Mucosa of gallbladder (tissue), 1 donor: ENCODE measurements at places on chromosomes 5 and 9.

GRCh38 chr9:15942831-15943424 lies 390.1 kb downstream of the CCDC171 start:
- no peak for DNase-seq

DNA sequence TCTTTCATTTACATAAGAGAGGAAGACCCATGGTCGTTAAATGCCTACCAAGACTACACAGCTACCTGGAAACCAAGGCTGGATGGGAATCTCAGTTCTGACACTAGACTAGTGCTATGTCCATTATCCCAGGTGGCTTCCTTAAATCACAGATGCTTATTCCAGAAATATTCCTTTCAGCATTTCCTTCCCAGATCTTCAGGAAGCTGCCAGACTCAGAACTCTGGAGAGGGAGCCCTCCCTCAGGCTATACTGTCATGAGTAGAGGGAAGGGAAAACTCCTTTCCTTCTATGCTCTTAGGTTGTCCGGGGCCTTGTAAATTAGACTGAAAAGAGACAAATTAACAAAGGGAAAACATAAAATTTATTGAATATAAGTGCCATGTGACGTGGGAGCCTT lies 20.8 kb downstream of the FREM1 start:
- no peak for DNase-seq

GRCh38 chr9:34419716-34420504 lies 38.5 kb downstream of the FAM219A start:
- DNase-seq = no peak

DNA sequence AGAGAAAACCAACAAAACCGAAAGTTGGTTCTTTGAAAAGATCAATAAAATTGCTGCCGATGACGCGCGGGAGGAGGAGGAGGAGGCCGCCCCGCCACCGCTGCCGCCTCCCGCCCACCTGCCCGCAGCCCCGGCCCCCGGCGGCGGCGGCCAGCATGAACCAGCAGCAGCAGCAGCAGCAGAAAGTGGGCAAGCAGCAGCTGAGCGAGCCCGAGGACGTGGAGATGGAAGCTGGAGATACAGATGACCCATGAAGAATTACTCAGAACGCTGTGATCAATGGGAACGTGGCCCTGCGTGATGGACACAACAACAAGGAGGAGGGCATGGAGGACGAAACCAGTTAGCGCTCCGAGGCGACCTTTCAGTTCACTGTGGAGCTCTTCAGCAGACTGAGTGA lies 53.9 kb upstream of the EFNA5 start:
- no peak for DNase-seq

- peak; percentile 62 for DNase-seq
Measured at GRCh38 chr9:84139296-84140070, 158.9 kb downstream of the RMI1 start.

DNA sequence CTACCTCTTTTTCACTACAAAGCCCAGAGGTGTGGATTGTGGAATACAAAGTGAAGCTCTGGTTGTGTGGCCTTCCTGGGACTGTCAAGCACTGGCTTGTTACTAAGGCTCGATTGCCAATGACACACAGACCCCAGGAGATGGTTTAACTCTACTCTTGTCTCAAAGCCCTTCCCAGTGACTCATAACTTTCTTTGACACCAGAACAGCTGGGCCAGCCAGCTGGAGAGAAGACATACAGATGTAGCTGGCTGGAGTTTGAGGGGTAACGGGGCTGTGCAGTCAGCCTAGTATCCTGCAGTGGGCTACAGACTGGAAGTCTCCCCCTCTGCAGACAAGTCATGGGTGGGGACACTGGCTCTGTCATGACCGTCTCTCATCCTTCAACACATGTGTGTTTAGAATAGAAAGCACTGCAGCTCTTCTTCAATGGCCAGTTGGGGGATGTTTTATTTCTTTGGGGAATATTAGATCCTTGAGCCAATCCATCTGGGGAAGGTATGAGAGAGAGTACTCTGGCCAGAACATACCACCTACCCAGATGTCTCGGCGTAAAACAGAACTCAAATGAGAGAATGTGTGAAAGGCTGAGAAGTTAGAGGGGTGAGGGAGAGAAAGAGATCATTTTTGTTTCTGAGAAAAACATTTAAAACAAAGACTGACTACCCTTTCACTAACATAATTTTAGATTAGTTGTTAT lies 53.3 kb downstream of the SEMA6A start:
- no peak for DNase-seq

DNA sequence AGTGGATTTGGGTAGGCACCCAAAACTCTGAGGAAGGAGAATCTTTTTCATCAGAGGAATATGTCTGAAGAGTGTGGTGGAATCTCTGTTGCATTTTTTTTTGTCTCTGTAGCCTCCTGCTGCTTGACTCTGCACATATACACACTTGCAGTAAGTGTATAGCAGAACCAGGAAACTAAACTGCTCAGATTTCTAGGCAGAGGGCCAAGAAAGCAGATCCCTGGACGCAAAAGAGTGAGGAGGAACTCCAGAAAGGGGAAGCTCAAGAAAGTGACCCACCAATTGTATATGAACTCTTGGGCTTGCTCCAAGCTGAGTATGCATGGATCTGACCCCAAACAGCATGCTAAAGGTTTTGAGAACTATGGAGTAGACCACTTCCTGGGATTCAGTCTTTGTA lies 181.8 kb downstream of the GADD45G start:
- peak; percentile 61 for DNase-seq

GRCh38 chr9:99262949-99263418 lies 40.9 kb downstream of the SEC61B start:
- no peak for DNase-seq

DNA sequence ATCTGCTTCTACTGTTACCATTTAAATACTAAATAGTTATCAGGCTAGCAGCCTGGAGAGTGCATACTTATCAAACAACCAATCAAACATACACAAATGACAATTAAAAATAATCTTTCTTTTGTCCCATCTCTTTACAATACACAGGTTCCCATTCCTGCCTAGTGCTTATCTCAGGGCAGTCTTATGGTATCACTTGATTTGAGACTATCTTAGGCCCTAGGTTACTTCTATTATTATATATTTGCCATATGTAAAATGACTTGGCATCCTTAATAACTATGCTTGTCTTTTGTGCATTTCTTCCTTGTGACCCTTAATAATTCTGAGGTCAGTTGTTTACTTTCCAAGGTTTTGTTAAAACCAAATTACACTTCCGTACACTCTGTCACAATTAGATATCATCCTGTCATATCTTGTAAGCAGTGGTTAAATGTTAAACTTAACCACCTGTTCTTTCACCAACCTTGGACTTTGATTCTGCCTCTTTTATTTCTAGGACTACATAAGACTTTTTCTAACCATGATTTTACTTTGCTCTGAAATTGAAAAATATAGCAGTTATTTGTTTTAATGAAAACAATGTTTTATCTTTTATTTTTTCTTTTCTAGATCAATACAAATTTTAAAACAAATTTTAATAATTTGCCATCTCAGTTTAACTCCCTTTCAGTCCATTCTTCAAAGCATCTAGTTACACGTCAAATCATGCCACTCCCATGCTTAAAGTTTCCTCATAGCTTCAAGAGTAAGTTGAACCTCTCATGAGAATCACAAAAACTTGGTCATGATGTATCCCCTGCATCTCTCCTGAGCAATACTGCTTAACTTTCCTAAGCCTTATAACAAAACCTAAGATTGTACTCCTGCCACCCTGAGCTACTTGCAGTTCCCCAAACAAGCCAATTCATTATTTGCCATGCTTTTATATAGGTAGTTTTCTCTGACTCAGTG lies 281.3 kb downstream of the HCN1 start:
- no peak for DNase-seq

GRCh38 chr9:129557192-129558036 lies 63.5 kb downstream of the C9orf50 start:
- peak; percentile 44 for DNase-seq

- no peak for DNase-seq
Measured at GRCh38 chr5:67537439-67538148, 341.0 kb upstream of the CD180 start.

DNA sequence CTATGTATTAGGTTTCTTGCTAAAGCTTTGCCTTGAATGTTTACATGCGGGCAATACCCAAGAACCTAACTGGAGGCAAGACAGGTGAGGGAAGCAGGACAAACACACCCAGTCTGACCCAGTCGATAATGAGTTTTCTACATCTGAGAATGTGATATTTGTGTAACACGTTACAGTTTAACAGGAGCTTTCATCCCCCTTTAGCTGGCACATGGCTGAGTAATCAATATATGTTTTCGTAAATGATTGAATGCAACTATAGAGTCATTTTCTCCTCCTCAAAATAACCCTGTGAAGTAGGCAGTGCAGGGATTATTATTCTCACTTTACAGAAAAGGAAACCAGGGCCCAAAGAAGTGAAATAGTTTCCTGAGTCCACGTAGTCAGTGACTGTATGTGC lies 84.7 kb upstream of the HTR4 start:
- DNase-seq = peak; percentile 58

- no peak for DNase-seq
Measured at GRCh38 chr9:111969061-111969460, 72.4 kb downstream of the UGCG start.

- DNase-seq = no peak
Measured at GRCh38 chr9:91412941-91413340, 10.7 kb downstream of the NFIL3 start.

DNA sequence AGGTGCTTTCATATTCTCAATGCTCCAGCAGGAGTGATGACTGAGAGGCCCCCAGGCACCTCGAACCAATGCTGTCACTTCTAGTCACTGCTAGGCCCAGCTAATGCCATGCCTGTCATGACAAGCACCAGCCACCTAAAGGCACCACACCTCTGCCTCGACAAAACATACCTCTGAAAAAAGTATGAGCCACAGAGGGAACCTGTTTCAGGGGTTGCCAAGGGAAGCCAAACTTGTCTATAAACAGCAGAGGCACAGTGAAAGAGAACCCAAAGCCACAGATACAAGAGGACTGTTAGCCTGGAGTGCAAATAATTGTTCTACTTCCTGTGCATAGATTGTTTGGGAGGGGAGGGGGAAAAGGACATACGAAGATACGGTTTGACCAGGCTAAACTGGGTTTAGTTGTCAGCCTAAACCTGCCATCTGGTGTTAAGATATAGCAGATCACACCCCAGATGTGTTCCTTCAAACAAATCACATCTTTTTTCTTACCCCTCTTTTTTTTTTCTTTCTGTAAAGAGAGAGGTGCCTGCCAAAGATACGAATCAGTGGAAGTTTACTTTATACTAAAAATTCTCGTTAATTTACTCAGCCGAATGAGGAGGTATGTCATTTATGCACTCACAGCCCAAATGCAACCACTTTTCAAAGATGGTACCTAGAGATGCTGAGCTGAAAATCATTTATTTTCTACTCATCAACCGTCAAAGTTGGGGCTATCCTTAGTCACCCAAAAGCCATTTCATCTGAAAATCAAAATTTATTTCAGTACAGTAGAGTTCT lies 45.7 kb downstream of the BNC2 start:
- no peak for DNase-seq

- no peak for DNase-seq
Measured at GRCh38 chr5:131521252-131521651, 113.8 kb downstream of the RAPGEF6 start.

DNA sequence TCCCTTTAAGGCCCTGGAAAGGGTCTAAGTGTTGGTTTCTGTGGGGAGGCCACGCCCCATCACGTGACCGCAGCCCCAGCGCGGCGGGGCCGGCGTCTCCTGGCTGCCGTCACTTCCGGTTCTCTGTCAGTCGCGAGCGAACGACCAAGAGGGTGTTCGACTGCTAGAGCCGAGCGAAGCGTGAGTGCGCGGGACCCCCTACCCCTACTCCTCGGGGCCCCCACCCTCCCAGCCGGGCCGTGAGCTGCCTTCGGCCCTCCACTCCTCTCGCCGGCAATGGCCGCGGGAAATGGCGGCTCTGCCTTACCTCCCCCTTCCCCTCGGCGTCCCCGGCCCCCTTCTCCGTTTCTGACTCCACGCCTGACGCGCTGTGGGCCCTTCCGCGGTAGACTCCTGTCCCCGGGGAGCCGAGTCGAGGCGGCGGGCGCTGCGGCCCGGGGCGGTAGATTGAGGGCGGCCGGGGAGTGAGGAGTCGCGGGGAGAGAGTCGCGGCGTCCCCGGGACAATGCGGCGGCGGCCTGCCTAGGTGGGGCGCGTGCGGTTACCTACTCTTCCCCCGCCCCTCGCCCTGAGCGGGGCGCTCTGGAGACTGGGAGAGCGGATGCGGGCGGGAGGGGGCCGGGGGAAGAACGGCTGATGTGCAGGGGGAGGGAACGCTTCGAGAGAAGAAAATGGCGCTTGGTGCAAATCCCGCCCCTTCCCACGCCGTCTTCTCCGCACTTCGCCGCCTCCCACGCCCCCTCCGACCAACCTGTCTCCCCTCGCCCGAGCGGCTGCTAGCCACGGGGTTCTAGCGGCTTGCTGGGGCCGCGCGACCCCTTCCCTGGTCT lies at the start of gene SUB1:
Gene SUB1 (plus strand): TSS at position 112 of the 830 bp plus-strand sequence. CDS start 2,956 bp downstream, outside the sequence.
- peak; percentile 95 for DNase-seq

DNA sequence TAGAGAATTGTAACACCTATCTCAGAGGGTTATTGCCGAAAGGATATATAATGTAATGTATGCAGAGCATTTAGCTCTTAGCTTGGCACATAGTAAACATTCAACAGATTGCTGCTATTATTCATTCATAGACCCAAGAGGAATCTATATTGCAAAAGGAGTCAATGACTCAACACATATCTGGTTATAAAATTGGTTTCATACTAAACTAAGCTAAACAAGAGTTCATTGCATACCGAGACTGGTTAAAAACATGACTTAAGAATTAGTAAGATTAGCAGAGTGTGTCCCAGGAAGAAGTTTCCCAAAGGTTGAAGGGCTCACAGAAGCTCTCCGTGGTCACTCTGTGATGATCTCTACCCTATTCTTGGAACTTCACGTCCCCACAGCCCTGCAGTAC lies 339.6 kb upstream of the CCNH start:
- DNase-seq = no peak

- DNase-seq = no peak
Measured at GRCh38 chr9:16406526-16407225, 463.8 kb downstream of the BNC2 start.

DNA sequence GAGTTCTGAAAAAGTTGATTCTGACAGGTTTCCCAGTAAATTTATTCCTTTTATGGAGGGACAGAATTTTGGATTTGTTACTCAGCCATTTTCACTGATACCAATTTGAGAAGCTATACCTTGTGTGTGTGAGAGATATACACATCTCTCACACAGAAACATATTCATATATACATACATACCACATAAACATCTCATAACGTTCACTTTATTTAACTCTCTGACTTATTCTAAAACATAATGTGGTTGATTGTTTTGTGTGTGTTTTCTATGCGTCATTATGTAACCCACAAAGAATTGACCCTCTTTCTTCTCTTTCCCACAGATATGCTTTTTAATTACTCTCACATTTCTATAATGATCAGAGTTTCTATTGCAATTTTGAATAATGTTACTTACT lies 570.8 kb upstream of the TLE4 start:
- DNase-seq = no peak
